Fibroblast of skin of right biceps (primary cell): ENCODE measurements at places on chromosomes 12 and 14.

GRCh38 chr12:46650688-46651087, 175.1 kb downstream of the SLC38A4 start:
- no peak for DNase-seq

- DNase-seq, result peak; percentile 87
These were observed 1.8 kb upstream of the LRFN5 start for GRCh38 chr14:41604721-41605531.

DNA sequence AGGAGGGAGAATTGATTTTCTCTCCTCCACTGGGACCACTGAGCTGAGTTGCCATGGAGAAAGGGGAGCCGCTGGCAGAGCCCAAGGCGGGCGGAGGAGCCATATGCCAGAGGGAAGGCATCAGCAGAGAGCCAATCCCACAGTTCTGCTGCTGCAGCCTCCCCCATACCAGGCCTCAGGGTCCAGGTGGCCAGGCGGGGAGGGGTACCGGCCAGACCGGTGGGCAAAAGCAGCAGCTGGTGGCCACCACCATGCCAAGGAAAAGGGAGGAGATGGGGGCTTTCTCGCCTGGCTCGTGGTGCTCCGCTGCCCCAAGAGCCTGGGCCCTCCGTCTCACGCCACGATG, 72.8 kb downstream of the PITPNM2 start:
- no peak for DNase-seq

DNA sequence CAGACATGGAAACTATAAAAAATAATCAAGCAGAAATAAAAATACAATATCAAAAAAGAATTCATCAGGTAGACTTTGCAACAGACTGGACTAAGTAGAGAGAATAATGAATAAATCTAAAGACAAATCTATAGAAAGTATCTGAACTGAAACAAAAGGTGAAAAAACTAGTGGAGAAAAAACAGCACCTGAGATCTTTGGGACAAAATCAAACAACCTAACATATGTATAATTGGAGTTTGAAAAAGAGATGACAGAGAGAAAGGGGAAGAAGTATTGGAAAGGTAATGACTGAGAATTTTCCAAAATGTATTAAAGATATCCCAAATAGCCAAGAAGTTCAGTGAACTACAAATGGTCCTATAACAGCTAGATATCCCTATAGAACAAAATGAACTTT, 245.4 kb downstream of the IPO8 start:
- no peak for DNase-seq

- DNase-seq, result no peak
These were observed 153.0 kb downstream of the SYNE2 start for GRCh38 chr14:64005822-64006221.

- no peak for DNase-seq
These were observed 203.5 kb downstream of the ANO6 start for GRCh38 chr12:45419317-45419814.

- no peak for DNase-seq
These were observed 49.2 kb downstream of the MBIP start for GRCh38 chr14:36271222-36271621.

DNA sequence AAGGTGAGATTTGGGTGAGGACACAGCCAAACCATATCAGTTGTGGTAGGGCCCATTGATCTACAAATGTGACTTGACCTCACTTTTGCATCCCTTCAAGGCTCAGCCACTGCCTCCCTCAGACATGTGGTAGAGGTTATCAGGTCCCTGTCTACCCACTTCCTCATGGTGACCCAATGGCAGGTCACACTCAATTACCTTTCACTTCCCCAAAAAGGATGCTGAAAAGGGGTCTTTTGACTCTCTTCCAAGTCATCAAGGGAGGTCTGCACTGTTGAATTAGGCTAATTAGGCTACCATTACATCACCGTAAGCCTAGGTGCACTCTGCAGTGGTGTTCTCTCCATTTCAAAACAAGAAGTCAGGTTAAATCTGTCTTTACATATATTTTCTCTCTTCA, 22.6 kb upstream of the DRAM1 start:
- DNase-seq, result no peak

DNA sequence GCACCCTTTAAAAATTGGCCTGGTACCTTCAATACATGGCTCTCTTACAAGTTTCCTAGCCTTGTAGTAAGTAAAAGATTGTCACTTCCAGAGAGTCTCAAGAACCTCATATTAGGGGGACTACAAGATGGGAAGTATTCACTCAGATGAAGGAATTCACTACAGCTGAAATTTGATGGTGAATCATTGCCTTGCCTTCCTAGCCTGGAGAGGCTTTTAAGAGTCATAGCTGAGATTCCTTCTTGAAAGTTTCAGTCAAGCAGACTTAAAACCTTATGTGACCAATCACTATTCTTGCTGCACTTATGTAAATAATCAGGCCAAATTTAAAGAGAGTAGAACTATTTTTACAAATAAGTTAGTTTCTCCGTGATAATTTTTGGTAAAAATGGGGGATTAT, 451.6 kb downstream of the TRHDE start:
- DNase-seq, result no peak

- DNase-seq, result no peak
These were observed 1252.8 kb upstream of the SEL1L start for GRCh38 chr14:82786483-82786880.

GRCh38 chr14:95540236-95540855, 5.5 kb downstream of the GLRX5 start:
- no peak for DNase-seq

DNA sequence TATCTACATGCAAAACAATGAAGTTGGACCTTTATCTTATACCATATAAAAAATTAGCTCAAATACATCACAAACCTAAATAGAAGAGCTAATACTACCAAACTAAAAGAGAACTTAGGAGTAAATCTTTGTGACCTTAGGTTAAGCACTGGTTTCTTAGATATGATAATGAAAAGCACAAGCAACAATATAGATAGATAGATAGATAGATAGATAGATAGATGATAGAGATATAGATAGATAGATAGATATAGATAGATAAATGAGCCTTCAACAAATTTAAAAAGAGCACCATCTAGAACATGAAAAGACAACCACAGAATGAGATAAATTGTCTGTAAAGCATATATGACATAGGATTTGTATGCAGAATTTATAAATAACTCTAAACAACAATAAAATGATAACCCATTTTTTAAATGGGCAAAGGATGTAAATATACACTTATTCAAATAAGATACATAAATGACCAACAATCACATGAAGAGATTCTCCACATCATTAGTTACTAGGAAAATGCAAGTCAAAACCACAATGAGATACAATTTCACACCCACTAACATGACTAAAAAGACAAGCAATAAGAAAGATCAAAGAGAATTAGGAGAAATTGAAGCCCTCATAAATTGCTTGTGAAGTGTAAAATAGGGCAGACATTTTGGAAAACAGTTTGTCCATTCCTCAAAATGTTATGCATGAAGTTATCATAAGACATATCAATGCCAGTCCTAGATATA, 293.7 kb downstream of the BTG1 start:
- no peak for DNase-seq

DNA sequence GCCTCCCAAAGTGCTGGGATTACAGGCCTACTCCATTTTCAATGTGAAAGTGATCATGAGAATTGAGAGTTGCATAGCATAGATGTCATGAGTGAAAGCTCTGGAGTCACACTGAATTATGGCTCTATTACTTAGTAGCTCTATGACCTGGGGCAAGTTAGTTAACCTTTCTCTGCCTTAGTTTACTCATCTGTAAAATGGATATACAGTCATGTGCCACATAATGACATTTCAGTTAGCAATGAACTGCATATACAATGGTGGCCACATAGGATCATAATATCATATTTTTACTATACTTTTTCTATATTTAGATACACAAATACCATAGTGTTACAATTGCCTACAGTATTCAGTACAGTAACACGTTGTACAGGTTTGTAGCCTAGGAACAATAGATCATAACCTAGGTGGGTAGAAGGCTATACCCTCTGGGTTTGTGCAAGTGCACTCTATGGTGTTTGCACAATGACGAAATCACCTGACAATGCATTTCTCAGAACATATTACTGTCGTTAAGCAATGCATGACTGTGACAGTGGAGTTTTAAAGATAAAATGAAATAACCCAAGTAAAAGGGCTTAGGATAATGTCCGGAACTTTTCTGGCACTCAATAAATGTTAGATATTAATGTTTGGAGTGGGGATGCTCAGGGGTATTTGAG, 53.1 kb downstream of the ZFYVE26 start:
- no peak for DNase-seq

DNA sequence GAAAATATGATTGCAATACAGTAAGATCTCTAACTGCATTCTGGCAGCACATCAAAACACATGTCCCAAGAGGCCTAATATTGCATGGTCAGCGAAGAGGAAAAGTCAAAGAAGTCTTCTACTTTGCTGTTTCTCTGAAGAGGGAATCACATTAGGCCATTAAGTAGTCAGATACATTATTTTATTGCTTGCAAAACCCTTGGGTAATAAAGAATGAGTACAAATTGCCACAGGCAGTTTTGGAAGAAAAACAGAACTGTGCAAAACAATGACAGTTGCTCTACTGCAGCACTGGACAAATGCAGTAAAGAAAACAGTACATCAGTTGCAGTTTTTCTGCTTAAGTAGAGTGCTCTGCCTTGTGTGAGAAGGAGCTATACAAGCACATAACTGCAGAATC, 211.9 kb downstream of the MED13L start:
- no peak for DNase-seq

DNA sequence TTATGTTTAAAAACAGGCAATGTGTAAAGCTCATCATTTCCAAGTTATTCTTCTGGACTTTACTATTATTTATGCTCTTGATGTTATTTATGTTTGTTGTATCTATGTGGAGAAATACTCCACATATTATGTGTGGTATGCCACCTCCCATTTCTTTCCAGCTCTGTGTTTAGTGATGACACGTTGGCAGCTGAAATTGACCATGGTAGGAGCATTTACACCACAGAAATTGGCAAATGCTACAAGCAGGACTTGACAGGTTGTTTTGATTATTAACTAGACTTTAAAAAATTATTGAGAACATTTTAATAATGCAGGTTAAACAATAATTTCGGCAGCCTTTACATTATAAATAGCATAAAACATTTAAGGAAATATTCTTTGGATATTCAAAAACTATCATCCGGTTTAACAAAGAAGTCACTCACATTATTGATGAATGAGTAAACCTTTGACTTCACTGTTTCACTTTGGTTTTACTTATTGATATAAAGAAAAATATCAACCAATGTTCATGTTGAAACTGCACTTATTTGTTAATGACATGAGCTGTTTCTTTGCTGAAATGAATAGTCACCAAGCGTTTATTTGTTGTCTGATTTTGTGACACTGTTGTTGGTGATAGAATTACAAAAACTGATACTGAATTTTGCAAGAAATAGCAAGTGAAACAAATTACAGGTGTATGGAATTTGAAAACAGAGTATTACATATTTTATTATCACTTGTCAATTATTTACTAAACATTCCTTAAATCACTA, 76.8 kb downstream of the HMGA2 start:
- DNase-seq, result no peak

- no peak for DNase-seq
These were observed 5.0 kb downstream of the RERG start for GRCh38 chr12:15216036-15216889.

GRCh38 chr12:108048686-108049085, 80.4 kb upstream of the WSCD2 start:
- DNase-seq, result no peak

GRCh38 chr12:29103539-29103974, 45.5 kb upstream of the FAR2 start:
- DNase-seq, result no peak

GRCh38 chr12:28130625-28131598, 59.3 kb upstream of the CCDC91 start:
- DNase-seq, result peak; percentile 100

GRCh38 chr14:48690349-48690748, 895.8 kb downstream of the RPS29 start:
- DNase-seq, result no peak

DNA sequence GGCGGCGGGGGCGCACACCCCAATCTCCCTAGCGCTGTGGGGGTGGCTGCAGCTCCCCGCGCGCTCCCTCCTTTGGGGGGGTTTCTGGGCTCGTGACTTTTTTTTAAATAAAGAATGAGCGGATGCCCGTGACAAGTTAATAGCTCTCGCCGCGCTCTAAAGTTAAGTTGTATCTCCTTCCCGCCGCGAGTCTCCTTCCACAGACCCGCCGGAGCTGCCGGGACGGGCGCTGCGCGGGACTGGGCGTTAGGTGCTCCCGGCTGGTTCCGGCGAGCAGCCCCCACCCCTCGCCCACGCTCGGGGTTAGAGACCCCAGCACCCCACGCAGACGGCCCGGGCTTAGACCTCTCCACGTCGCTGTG, 82.6 kb upstream of the HMGA2 start:
- DNase-seq, result no peak

DNA sequence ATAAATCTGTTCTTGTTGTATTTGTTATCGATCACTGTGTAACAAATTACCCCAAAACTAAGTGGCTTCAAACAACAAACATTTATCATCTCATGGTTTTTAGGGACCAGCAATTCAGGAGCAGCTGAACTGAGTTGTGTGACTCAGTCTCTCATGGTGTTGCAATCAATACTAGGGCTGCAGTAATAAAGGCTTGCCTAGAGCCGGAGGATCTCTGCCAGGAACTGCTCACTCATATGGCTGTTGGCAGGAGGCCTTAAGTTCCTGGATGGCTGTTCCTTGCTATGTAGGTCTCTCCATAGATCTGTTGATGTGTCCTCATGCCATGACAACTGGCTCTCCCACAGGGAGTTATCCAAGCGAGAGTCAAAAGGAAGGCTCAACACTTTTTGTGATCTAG, 3.8 kb upstream of the PSMC6 start:
- DNase-seq, result peak; percentile 95

DNA sequence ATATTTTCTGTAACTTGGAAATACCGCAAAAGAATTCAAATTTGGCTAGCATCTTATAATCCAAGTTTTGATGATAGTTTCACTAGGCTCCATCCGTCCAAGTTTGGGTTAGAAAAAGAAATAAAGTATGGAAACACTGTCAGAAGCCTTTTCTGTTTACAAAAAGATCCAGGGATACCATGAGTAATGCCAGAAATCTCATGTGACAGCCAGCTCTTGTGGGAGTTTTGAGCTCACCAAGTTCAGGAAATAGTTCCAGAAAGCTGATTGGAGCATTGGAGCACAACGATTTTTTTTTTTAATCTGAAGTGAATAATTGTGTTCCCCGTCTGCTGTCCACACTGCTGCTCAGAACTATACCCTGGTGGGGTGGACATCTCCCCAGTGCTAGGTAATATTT, 229.7 kb upstream of the NPAS3 start:
- DNase-seq, result peak; percentile 89
